ENCODE measurements at places on chromosomes 7 and 10. TPM values are rescaled to one million over a fixed set of nuclear protein-coding genes. Genes with fewer than 3 reads are reported as not detected.

The XRCC2 gene
- polyA plus RNA-seq: 1.2 TPM

The RBP4 gene
- 22.2 TPM for polyA plus RNA-seq

The EEPD1 gene
- polyA plus RNA-seq: 10.7 TPM

The STAG3 gene
- 8.9 TPM for polyA plus RNA-seq

The CRHR2 gene
- 0.49 TPM for polyA plus RNA-seq

The HKDC1 gene
- 0.08 TPM for polyA plus RNA-seq

The IFIT3 gene
- polyA plus RNA-seq: 6.2 TPM
